Natural killer cell (primary cell): ENCODE measurements at places on chromosomes 7 and 10.

DNA sequence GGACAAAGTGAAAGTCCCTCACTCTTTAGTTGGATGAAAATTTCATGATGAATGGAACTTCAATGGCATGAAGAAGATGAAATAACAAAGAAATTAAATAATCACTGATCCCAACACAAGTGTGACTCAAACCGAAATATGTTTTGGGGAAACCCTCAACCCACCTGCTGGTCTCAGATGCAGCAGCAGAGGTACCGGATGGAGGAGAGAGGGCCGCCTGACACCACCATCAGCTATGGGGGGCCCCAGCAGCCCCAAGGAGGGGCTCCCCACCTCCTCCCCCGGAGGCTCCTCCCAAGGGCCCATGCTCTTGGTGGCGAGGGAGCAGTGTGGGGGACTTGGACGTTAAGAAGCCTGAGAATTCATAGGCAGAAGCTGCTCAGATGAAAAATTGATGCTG is 137.2 kb upstream of the ADARB2 start:
- DNase-seq: no peak

- DNase-seq: no peak
These were observed 57.5 kb downstream of the LCOR start for GRCh38 chr10:96889415-96890171.

DNA sequence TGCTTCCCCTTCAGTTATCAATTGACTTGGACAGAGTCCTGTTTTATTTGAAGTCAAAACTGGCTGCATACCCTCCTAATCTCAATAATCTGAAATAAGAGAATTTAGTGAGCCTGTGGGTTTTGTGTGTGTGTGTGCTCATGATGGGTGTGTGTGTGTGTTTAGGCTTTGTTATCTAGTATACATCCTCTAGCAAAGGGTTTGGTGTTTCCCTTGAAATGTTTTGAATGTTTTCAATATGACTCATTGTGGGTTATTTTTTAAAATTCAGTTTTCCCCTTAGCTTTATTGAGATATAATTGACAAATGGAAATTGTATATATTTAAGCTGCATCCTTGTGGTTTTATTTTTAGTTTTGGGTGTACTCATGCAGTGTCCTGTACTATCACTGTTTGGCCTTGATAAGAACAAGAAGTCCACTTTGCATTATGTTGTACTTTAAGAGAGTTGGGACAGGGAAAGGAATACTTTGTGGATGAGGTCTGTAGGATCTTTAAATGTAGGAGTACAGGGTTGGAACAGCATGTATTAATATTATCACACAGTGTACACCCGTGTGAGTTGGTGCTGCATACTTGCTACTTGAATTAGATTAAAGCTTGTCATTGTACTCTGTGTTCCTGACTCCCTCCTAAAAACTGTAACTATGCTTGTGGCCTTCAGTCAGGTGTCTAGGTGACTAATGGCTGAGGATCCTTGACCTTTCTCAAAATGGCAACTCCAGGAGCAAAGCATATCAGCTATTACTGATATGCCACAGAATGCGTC is 58.3 kb downstream of the VCL start:
- no peak for DNase-seq

- no peak for DNase-seq
These were observed 147.1 kb downstream of the NEURL1 start for GRCh38 chr10:103640436-103641181.

- DNase-seq: no peak
These were observed 18.9 kb upstream of the NRBF2 start for GRCh38 chr10:63114031-63114814.

GRCh38 chr10:110524179-110524858 is 26.6 kb downstream of the DUSP5 start:
- no peak for DNase-seq

GRCh38 chr7:35430547-35431153 is 176.8 kb upstream of the TBX20 start:
- no peak for DNase-seq

DNA sequence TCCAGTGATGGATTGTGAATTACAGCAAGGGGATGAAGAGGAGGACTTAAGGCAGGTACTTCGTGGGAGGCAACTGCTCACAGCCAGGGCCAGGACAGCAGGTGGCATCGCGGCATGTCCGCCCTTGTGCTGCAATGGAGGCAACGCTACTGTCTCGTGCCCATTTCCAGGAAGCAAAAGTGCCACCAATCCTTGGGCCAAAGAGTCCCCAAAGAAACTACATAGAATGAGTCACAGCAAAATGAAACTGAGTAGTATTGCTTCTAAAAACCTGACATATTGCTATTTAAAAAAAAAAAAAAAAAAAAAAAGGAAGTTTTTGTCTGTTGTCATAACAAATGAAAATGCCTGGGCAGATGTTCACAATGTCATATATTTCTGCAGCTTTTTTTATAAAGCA is 46.6 kb downstream of the RSU1 start:
- DNase-seq: no peak

GRCh38 chr7:27161721-27162560 is 3.4 kb downstream of the HOXA9 start:
- DNase-seq: peak; percentile 15

GRCh38 chr10:121058082-121058481 is 206.9 kb downstream of the WDR11 start:
- no peak for DNase-seq

- DNase-seq: no peak
These were observed 97.0 kb upstream of the DDC start for GRCh38 chr7:50662041-50662694.

- DNase-seq: no peak
These were observed 172.7 kb downstream of the SND1 start for GRCh38 chr7:127824682-127825081.

DNA sequence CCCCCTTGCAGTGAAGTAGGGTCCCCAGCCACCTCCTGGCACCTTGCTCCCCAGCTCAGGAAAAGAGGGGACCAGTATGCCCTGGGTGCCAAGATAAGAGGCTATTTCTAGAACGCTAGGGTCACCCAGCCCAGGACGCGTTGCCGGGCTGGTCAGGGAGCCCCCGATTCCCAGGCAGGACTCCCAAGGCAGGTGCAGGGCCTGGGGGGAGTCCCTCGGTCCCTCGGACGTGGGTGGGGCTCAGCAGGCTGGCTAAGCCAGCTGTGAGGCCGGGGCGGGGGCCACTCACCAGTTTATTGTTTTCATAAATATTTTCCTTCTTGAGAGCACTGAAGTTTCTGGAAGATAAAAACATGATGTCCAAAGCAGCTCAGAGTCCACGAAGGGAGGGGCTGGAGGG is 9.3 kb downstream of the MICALL2 start:
- DNase-seq: no peak

DNA sequence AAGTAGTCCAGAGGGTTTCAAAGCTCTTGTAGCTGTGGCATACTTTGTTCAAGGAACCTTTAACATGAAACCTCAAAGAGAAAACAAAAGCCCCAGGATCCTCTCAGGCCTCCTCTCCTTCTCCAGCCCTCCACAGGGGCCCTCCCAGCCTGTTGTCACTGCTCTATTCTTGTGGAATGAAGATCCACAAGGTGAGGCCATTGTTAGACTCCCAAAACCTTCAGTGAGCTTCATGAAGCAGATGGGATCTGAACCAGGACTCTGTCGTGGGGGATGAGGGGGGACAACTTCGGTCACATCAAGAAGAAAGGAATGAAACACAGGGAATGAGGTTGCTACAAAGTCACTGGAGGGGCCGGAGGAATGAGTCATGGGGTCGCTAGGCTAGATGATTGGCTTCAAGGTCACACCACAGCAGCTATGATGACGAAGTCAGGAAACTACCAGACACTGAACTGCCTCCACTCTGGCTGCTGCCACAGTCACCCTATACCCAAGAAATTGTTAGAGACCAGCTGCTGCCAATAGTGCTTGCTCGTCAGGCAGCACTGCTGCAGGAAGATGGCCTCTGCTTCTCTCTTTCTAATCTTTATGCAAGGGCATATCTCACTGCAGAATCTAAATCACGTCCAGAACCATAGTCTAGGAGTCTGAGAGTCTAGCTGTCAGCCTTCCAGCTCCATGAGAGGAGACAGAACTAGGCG is 208.8 kb downstream of the HIBADH start:
- DNase-seq: no peak

GRCh38 chr10:22986771-22987542 is 59.1 kb downstream of the ARMC3 start:
- no peak for DNase-seq

GRCh38 chr7:15204421-15204820 is 301.9 kb upstream of the DGKB start:
- no peak for DNase-seq

DNA sequence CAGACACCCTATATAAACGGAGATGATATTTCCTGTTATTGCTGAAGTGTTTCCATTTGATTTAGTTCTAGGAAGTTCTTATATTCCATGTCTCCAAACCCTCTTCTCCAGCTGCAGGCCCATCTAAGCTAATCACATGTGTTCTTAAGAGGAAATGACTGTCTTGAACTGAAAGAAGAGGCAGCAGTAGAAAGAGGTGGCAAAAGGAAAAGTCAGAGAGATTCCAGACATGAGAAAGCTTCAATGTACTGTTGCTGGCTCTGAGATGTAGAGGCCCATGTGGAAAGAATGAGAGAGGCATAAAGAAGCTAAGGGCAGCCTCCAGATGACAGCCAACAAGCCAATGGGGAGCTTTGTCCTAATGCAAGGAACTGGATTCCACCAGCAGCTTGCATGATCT is 287.2 kb downstream of the GFRA1 start:
- DNase-seq: no peak

DNA sequence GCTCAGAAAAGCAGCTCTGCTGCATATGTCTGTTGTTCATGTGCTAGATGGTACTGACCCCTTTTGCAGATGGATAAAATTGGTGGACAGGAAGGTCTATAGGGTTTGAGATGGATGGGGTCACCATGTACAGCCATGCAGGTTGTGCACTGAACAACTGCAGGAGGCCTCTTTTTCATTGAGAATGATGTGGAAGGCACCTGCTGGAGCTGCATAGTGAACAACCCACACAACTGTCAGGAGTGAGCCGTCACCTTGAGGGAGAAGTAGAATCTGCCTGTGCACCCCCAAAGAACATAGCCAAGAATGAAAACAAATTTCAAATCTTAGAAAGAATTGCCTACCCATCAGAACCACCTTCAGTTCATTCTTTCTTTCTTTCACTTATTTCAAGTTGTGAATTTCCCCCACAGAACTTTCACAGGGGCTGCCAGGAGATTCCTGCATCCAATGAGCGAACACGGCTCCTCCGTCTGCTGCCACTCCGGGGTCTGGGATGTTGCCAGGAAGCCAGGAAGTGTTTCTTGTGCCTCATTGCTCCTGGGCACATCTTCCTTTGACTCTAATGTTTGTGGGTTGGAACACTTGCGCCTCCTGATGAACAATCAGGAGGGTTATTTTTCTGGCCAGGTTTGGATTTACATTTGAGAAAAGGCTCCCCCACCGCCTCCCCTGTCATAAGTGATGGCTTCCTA is 53.7 kb upstream of the DOCK1 start:
- DNase-seq: no peak

GRCh38 chr7:2621061-2621828 is 10.5 kb upstream of the TTYH3 start:
- DNase-seq: no peak

- no peak for DNase-seq
These were observed 33.6 kb downstream of the JMJD1C start for GRCh38 chr10:63431962-63432797.

DNA sequence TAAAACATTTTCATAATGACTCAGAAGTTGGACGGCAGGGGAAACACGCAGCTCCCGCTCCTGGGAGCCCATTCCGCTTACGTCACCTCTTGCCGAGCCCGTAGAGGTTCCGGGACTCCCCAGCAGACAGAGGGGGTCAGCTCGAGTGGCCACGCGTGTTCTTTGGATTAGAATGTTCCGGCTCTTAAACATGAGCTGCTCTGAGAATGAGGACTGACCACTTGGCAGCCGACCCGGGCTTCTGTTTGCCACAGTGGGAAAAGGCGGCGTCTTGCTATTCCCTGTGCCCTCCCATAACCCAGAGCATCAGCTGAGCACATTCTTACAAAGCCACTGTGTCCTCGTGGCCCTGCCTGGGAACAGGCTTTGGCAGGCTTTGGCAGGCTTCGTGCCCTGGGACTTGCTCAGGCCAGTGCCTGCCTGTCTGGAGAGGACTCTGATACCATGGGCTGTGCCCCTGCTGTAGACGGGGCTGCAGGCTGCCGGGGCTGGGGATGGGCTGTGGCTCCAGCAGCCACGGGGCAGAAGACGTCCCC is 40.1 kb downstream of the PFKP start:
- DNase-seq: no peak

- no peak for DNase-seq
These were observed 180.2 kb downstream of the XPNPEP1 start for GRCh38 chr10:109743146-109743545.
